ENCODE measurements at places on chromosomes 5 and 9.

- DNase-seq = no peak
These were observed 112.6 kb downstream of the GALNT10 start for GRCh38 chr5:154303133-154303532.

- DNase-seq = no peak
These were observed 462.0 kb upstream of the ZNF462 start for GRCh38 chr9:106400950-106401349.

GRCh38 chr5:140055152-140055551, 12.1 kb upstream of the NRG2 start:
- DNase-seq = no peak

GRCh38 chr9:131698618-131698985, 41.3 kb downstream of the RAPGEF1 start:
- no peak for DNase-seq

- no peak for DNase-seq
These were observed 66.7 kb downstream of the DAB2IP start for GRCh38 chr9:121718084-121718483.
